Activated naive CD8-positive, alpha-beta T cell treated with anti-CD3 and anti-CD28 coated beads, Interleukin-2, amount 10 ng/mL, durations not matched to agents 7 days and 5 days (primary cell): ENCODE measurements at places on chromosomes 13 and 19. TPM values are rescaled to one million over a fixed set of nuclear protein-coding genes. Genes with fewer than 3 reads are reported as not detected.
A peak's percentile ranks its signal among the peaks of the same experiment; 100 is the strongest.

Gene APOC1
- 12.7 TPM for total RNA-seq

Gene ONECUT3
- not detected for total RNA-seq

GRCh38 chr19:39237200-39238184, 7.3 kb downstream of the IFNL3 start:
- DNase-seq = peak; percentile 59

DNA sequence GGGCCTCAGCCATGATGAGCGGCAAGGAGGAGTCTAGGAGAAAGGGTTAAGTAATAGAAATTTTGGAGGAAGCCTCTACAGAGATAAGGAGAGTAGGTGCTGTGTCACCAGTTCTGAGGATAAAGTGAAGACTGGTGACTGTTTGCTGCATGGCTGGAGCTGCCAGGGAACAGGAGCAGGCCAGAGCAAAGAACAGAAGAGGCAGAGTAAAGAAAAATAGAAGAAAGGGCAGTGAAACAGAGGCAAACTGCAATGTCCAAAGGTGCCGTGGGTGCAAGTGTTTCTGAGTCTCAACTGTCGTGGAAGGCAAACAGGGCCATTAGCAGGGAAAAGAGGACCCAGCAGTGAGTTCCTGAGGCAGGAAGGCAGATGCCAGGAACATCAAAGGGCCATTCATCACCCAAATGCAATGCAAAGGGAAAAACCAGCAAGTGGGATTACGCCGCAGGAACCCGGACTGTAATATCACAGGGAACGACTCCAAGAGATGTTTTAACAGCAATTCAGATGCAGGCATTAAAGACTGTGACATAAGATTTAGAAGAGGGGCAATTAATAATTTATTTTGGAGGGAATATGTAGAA, 318.3 kb downstream of the FOXO1 start:
- DNase-seq = no peak

Gene SSBP4
- 152 TPM for total RNA-seq

GRCh38 chr19:38851622-38852230, 1.9 kb upstream of the HNRNPL start:
- peak; percentile 92 for DNase-seq

Gene KIR2DL1
- not detected for total RNA-seq

- DNase-seq = no peak
Measured at GRCh38 chr19:6712692-6713670, 7.5 kb downstream of the C3 start.

DNA sequence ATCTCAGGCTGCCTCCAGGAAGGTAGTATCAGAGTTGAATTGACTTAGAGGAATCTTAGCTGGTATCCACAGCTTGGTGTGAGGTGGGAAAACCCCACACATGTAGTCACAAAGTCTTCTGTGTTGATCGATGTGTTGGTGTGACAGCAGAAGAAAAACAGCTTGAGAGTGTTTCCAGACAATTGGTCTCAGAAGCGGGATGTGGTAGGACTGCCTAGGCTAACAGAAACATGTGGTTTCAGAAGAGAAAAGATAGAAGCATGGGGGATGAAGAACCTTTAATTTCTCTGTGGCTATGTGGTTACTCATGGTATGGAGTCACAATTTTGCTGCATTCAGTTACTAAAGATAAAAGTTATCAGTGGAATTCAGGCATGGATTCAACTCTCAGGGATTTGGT, 134.7 kb upstream of the SLITRK5 start:
- no peak for DNase-seq

DNA sequence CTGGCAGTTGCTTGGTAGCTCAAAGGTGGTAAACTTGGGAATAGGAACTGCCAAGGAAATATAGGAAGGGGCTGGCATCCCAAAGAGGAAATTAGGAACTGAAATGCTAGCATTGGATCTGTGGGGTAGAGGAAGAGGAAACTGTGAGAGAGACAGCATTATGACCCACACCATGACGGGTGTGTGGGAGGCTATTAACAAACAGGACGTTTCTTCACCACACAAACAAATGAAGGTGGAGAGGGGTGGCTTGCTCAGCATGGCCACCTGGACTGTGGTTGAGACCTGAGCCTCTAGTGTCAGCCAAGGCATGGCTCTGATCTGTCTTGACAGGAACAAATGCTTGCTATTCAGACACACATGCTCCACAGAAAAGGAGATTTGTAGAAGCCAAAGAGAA, 178.2 kb downstream of the B3GLCT start:
- DNase-seq = no peak

DNA sequence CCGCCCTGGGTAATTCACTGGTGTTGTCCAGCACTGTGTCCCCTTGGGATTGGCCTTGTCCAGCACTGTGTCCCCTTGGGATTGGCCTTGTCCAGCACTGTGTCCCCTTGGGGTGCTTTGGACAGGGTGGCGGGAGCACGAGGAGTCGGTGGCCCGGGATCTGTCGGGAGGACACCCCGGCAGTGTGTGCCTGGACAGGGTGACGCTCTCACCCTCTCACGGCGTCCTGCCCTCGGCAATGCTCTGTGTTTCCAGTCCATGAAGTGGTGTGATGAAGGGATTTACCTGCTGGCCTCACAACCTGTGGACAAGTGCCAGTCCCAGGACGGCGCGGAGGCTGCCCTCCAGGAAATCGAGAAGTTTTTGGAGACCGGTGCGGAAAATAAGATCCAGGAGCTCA, 29.9 kb upstream of the F7 start:
- no peak for DNase-seq

- no peak for DNase-seq
Measured at GRCh38 chr19:16076958-16077611, 790 bp downstream of the TPM4 start.

DNA sequence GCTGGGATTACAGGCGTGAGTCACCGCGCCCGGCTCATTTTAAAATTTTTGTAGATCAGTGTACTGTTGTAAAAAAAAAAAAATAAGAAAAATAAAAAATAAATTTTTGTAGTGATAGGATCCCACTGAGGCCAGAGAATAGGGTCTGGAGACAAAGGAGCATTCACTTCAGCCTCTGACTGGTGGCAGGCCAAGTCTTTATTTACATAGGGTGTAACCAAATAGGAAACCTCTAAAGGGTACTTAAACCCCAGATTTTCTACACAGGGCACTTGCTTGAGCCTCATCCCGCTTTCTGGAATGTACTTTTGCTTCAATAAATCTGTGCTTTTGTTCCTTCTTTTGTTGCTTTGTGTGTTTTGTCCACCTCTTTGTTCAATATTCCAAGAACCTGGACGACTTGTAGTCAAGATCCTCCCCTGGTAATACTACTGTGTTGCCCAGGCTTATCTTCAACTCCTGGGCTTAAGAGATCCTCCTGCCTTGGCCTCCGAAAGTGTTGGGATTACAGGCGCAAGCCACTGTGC, 2.1 kb upstream of the PDCD2L start:
- DNase-seq = no peak

DNA sequence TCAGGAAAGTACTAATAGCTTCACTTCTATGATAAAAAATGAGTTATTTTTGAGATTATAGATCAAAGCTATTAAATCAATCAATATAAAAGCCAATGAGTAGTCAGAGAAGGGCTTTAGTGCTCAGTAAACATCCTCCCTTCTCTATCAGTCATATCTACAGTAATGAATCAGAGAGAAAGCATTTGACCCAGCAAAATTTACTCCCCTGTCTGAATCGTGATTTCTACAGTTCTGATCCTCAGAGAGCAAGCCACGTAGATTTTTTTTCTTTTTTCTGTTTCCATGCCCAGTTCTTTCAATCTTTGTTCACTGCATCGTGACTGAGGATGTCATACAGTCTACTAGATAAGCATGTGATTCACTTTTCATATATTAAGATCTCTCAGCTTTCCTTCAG, 16.2 kb upstream of the MBNL2 start:
- no peak for DNase-seq

GRCh38 chr19:45472563-45473366, 5.0 kb downstream of the FOSB start:
- DNase-seq = no peak

Gene GSX1
- total RNA-seq = not detected
